ENCODE measurements at places on chromosomes 7 and 10.

DNA sequence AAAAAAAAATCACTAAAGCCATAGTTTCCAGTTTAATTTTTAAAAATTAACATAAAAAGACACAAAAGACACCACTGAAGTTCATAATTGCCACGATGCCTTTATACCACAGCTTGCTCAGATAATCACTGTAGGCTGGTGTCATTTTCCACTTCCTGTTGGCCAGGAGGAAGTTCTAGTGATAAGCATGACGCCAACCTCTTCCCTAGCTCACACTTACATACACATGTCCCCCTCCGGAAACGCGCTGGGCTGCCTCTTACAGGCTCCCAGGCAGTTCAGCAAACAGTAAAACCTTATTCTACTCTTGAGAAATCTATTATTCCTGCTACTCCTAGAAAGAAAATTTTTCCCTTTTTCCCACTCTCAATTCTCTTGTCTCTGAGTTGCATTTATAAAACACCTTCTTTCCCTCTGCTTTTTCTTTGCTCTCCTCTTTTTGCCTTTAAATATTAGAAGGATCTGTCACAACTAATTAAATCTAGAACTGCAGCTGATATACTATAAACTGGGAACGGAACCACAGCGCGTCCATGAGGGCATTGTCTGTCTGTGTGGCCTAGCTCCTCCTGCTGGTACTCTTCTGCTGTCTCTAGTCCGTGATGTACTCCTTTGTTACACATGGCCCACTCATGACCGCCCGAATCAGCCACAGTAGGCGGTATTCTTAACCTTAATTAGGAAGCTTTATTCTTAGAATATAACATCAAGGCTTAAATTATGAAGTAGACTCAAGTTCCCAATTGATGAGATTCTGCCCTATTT lies 664.9 kb downstream of the CNTNAP2 start:
- no peak for DNase-seq

GRCh38 chr7:29274146-29275017 lies 79.8 kb downstream of the CHN2 start:
- DNase-seq = no peak

GRCh38 chr10:12549297-12549696 lies 199.9 kb downstream of the CAMK1D start:
- no peak for DNase-seq

- no peak for DNase-seq
These were observed 72.3 kb upstream of the MKRN1 start for GRCh38 chr7:140551355-140552239.

DNA sequence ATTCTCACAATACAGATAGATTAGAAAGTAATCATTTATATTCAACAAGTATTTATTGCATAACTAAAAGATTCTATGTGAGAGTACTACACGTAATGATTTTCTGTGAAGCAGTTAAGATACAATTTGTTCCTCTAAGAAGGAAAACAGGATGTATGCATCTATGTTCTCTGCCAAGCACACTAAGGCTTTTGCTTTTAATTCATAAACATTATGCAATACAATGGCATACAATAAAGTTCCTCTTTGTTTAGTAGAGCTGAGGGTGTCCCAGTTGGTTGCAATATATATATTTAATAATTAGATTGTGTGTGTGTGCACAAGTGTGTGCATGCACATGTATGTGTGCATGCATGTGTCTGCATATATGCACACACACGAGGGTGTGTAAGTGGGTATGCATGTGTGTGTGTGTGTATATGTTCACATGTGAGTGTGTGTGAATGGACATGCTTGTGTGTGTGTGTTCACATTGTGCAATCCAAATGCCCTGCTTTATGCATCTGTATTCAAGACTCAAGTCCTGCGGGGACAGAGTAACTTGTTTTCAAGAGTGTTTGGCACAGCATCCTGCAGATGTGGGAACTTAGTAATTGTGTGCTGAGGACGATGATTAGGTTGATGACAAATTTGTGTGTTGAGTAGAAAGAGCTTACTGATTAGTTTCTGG lies 481.5 kb upstream of the KLF6 start:
- DNase-seq = no peak

DNA sequence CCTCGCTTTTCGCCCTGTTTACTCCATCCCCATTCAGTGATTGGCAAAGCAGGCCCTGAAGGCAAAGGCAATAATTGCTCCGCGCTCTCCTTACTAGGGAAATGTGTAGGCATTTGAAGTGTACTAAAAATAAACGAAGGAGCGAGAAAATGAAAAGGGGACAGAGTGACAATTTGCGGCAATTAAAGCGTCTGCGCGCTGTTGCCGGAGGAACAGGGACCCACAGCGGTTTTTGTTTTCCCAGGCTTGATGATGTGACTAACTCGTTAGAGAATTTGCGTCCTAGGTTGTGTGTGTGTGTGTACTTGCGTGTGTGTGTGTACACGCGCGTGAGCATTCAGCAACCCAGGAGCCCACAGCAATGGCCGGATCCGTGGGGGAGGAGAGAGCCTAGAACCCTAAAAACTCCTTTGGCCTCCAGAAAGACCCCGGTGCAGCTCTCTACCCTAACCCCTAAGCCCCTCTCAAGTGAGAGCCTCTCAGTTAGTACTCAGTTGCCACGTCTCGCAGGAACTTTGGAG lies 7.8 kb upstream of the DLX6 start:
- DNase-seq = peak; percentile 27

- DNase-seq = no peak
These were observed 175.5 kb upstream of the ZMIZ1 start for GRCh38 chr10:78893217-78893616.

- no peak for DNase-seq
These were observed 187.2 kb upstream of the CXCL12 start for GRCh38 chr10:44572146-44572545.

DNA sequence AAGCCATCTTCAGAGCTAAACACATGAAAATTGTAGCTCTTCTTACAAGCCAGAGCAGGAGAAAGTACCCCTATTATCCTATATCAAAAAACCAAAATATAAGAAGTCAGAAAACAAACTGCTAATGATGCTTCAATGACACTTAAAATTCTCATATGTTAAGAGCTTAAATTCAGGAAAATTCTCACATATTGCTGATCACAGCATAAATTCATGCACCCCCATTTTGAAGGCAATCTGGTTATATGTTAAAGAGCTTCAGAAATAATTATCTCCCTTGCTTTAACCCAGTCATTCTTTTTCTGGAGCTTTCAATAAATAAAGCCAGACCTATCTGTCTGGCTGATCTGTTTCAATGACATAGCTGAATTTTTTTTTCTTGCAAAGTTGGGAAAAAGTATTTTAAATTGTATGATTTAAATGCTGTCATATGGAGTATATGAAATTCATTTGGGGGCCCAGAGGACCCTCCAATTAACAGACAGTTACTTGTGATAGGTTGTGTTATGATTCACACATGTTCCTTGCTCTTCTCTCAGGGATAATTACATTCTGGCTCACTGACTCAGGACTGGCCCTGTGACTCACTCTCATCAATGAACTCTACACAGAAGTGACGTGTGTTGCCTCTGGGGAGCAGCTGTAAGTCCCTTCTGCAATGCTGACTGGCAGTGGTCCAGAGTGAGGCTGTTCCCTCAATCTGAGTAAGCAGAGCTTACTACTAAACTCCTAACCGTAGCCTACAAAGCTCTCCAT lies 85.2 kb downstream of the HGF start:
- peak; percentile 20 for DNase-seq

GRCh38 chr10:58570307-58570723 lies 57.6 kb downstream of the BICC1 start:
- no peak for DNase-seq

GRCh38 chr7:39620486-39620885 lies 2.9 kb upstream of the RALA start:
- no peak for DNase-seq

DNA sequence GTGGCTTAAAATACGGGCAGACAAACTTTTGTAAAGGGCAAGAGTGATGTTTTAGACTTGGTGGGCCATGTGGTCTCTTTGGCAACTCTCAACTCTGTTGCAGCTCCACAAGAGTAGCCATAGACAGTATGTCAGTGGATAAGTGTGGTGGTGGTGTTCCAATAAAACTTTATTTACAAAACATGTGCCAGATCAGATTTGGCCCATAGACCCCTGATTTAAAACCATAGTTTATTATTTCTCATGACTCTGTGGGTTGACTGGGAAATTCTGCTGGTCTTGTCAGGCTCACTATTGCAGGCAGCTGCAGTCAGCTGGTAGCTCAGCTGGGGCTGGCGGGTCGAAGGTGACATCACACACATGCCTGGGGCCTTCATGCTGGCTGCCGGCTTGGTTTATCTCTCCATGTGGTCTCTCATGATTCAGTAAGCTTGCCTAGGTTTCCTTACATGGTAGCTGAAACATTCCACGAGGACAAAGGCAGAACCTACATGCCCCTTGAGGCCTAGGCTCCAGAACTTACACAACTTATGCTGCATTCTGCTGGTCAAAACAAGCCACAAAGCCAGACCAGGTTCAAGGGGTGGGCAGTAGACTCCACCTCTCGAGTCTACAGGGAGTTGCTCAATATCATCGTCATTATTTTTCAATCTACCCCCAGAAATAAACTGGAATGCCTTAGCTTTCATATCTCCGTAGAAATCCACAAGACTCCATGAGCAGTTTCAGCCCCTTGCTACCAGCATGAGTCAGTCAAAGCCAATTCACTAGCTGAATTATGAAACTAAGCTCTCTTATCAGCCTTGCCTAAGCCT lies 245.7 kb downstream of the WDR11 start:
- no peak for DNase-seq

DNA sequence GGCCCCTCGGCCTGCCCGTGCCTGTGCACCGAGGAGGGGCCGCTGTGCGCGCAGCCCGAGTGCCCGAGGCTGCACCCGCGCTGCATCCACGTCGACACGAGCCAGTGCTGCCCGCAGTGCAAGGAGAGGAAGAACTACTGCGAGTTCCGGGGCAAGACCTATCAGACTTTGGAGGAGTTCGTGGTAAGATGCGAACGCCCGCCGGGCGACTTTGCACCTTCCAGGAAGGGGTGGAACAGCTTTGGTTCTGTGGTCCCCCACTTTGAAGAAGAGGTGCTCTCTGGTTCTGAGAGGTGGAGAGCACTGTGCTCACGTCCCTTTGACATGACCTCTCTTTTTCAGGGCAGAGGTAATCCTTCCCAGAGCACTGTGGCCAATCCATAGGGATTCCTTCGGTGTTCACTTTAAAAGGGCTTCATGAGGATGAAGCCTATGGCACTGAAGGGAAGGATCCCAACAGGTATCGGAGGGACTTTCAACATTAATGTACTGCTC lies 2.6 kb downstream of the VWC2 start:
- DNase-seq = no peak

GRCh38 chr10:129853562-129853903 lies 110.5 kb downstream of the EBF3 start:
- no peak for DNase-seq
